Mucosa of gallbladder (tissue), 1 donor: ENCODE measurements at places on chromosomes 1 and 21. TPM values are rescaled to one million over a fixed set of nuclear protein-coding genes. Genes with fewer than 3 reads are reported as not detected.
A peak's percentile ranks its signal among the peaks of the same experiment; 100 is the strongest.

Gene EPHB2
- total RNA-seq = 3.7 TPM

GRCh38 chr1:93910305-93910704 is 1.1 kb upstream of the GCLM start:
- DNase-seq = no peak

- DNase-seq = no peak
Measured at GRCh38 chr1:26838474-26839338, 12.2 kb downstream of the ZDHHC18 start.

- DNase-seq = peak; percentile 49
Measured at GRCh38 chr1:160777486-160778089, 18.4 kb upstream of the LY9 start.

DNA sequence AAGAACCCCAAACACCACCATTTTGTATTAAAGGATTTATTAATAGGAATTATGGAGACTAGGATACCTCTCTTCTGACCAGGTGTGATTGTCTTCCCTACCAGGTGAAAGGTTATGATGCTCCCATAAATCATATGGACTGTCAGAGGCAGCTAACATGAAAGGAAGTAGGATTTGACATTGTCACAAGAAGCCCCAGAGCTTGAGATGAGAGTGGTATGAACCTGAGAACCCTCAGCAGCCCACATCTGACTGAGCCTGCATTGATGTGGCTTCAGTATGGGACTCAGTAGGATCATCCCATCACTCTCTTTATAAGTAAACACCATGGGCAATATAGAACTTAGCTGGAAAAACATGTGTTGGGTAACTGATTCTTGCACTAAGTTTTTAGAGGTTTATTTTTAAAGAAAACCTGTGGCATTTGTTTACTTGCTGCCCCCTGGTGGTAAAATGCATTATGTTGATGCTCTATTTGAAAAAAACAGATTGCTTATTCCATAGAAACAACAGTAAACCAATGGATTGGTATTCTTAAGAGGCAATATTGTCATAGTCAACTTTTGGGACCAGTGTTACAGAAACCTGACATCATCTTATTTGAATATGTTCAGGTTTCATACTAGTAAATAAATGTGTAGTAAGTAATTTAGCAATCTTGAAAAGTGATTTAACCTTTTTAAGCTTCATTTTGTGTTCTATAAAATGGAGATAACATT is 16.6 kb upstream of the CACYBP start:
- DNase-seq = peak; percentile 30

DNA sequence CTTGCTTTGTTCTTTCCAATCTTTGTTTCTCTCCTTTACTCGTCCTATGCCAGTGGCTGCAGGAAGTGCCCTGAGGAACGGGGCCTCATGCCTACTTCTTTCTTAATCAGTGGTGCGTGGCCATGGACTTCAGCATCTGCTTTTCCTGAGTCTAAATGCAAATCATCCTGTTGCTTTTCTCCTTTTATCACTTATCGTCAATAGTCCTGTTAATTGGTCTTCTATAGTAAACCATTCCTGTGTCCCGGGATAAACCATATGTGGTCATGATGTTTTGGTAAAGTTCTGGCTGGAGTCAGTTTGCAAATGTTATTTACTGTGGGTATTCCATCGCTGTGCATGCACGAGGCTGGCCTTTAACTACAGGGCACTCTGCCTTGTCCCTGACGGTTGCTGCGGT is 47.5 kb downstream of the AGPAT3 start:
- no peak for DNase-seq
